ENCODE measurements at places on chromosomes 6 and 20.

DNA sequence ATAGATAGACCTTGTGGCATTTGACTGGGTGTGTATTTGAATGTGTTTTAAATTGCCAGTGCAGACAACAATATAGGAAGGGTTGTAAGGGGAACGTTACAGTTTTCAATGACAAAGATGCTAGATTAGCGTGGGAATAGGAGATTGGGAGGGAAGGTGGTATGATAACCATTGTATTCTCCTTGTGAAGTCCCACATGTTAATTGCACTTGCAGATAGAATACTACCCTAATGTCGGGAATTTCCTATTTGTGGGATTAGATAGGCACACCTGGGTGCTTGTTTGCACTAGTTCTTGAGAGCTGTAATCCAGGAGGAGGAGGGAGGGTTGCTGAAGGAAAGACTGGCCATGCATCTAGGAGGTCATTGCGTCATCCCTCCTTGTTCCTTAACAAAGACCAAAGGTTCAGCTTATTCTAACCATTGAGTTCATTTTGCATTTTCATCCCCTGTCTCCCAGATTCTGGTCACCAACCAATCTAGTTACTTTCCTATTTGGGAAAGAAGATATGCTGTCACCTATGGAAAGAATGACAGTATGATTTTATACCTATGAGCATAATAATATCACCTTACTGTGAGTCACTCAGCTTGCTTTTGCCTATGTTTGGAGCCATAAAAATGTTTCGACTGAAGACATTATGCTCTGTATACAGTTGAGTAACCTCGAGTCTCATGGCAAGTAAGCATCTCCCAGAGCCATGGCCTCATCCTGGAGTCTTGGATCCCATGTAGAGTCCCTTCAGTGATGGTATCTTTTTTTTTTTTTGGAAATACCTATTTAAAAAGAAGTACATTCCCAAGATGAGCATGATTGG lies 201.5 kb downstream of the DTNBP1 start:
- DNase-seq, result no peak

DNA sequence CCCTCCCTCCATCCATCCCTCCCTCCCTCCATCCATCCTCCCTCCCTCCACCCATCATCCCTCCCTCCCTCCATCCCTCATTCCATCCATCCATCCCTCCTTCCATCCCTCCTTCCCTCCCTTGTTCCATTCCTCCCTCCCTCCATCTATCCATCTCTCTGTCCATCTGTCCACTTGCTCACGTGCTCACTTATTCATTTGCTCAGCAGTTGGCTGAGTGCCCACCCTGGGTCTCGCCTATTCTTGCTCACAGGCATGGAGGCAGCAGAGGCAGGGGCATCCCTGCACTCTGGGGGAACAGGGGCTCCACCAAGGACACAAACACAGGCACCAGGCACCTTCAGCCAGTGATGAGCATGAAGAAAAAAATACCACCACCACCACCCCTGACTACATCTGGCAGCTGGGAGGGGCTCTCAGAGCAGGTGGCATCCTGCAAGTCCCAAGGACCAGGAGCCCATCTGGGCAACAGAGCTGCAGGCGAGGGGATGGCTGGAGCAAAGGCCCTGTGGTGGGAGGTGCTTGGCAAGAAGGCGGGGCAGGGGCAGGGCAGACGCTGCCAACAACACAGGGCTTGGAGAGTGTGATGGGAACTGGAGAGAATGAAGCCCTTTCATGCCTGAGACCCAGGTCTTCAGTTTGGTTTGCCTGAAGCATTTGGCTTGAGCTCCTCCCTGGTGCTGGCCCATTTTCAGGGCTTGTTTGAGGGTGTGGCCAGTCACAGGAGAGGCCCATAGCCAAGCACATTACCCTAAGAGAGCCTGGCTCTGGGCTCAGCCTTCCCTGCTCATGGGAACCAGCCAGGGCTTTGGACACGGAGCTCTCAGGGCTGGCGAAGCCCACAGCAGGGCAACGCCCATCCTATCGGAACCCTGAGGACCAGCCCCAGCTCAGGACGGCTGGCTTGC lies 40.2 kb upstream of the MRGBP start:
- no peak for DNase-seq

GRCh38 chr20:62517168-62517567 lies 41.4 kb upstream of the GATA5 start:
- no peak for DNase-seq

- no peak for DNase-seq
Measured at GRCh38 chr6:85537055-85537494, 56.6 kb downstream of the SNX14 start.

DNA sequence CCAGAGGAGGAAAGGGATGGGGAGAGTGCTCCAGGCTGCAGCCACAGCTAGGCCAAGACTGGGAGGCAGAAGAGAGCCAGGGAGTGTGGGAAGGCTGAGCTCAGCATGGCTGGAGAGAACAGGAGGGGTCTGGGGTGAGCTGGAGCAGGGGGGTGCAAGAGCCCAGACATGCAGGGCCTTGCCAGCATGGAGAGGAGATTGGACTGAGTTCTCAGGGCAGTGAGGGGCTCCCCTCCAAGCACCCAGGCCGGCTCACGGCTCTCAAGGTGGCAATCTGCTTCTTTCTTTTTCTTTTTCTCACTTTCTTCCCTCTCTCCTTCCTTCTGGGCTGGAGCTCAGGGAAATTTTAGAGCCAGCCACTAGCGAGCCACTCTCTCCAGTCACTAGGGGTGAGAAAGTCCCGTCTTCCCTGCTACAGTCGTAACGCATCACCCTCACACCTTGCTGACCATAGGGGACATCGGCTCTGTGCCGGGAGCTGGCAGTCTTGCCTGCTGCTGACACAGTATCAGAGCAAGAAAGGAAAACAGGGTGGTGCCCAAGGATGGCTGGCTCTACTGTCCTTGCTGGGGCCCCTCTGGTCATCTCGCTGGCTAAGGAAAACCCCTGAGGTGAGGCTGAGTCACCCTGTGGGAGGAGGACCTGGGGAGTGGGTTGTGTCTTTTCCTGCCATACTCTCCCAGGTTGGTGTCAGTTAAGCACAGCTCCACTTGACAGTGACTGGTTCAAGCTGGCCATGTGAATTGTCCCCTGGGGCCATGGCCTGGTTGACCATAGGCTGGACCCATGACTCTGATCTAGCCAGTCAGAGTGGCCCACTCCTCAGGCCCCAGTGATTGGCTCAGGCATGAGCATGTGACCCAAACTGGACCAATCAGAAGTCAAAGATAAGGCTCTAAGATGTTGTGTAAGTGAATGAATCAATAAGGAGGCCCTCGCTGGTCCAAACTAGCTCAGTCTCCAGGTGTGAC lies 135.1 kb upstream of the PMEPA1 start:
- DNase-seq, result no peak

- DNase-seq, result no peak
Measured at GRCh38 chr6:147322299-147323162, 118.3 kb downstream of the STXBP5 start.

DNA sequence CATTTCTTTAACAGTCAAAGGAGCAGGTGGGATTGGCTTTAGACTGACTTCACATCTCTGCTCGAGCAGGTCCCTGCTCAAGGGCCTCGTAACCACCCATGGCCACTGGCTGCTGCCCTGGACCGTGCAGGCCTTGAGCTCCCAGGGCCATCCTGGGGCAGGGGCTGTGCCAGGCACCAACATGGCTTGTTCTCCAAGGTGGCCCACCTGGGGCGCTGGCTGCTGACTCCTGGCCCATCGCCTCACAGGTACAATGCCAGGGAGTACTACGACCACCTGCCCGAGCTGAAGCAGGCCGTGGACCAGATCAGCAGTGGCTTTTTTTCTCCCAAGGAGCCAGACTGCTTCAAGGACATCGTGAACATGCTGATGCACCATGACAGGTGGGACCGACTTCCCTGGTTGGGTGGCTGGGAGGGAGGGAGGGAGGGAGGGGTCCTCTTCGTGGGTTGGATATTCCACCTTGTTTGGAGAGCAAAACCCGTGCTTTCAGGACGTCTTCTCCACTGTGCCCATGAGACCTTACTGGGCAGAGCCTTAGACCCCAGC lies 46.1 kb downstream of the PYGB start:
- no peak for DNase-seq

DNA sequence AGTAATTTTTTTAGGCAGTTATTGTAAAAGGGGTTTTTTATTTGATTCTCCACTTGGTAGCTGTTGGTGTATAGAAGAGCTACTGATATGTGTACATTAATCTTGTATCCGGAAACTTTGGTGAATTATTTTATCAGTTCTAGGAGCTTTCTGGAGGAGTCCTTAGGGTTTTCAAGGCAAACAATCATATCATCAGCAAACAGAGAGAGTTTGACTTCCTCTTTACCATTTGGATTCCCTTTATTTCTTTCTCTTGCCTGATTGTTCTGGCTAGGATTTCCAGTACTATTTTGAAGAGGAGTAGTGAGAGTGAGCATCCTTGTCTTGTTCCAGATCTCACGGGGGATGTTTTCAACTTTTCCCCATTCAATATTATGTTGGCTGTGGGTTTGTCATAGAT lies 28.0 kb upstream of the TNFAIP3 start:
- DNase-seq, result no peak

- no peak for DNase-seq
Measured at GRCh38 chr6:89082486-89082891, 1.9 kb downstream of the PNRC1 start.

DNA sequence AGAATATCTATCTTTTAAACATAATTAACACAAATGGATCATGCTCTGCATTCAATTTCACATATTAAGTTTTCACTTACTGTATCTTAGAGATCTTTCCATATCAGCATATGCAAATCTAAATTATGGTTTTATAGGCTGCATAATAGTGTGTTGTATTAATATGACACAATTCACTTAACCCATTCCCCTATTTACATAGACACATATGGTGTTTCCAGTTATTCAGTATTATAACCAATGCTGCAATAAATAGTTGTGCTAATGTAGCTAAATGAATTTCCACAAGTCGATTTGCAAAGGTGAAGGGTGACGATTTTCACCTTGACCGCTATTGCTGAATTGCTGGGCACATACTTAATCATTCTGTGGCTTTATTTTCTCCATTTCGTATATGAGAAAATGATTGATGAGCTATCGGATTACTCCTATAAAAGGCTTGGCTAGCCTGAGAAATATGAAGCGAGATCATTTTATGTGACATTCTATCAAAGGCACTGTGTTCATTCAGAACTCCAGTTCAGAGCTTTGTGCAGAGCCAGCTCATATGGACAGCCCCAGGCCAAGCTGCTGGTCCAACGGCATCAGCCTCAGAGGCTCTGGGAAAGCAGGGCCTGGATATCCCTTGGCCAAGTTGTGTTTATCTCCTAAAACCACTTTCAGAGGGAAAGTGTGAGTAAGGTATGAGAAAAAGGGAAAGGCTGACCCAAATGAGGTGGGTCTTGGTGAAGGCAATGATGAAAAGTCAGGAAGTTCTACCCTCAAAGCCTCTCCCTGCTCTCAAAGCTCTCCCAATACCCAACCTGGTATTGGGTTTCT lies 50.8 kb downstream of the GFOD1 start:
- no peak for DNase-seq

DNA sequence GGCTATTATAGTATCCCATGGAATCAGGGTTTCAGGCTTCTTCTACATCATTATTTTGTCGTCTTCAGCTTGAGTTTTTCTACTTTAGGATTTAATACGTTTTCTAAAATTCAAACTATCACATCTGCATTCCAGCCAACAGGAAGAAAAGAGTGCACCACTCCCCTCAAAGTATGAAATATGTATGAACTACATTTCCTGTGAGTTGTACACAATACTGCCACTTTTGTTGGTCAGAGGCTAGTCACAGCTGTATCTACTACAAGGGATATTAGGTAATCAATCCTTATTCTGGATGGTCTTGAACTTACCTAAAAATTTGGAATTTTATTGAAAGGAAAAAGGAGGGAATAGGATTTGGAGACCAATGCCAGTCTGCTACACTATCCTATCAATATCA lies 235.6 kb upstream of the TBX18 start:
- DNase-seq, result no peak

DNA sequence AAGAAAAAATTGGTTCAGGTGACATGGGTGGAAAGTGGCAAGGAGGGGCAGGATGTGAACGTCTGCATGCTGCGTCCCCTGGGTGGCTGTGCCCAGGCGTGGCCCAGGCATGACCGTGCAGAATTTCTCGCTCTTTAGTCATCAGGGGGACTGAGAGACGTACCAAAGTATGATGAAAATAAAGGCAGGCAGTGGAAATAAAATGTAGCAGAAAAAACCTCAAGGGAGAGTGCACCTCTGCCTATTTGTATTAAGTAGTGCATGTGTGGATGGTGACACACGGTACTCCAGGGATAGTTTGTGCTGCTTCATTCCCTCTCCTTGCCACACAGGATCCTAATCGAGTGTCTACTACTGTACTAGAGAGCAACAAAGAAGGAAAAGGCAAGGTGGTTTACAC lies 81.1 kb downstream of the ATP9A start:
- DNase-seq, result no peak

DNA sequence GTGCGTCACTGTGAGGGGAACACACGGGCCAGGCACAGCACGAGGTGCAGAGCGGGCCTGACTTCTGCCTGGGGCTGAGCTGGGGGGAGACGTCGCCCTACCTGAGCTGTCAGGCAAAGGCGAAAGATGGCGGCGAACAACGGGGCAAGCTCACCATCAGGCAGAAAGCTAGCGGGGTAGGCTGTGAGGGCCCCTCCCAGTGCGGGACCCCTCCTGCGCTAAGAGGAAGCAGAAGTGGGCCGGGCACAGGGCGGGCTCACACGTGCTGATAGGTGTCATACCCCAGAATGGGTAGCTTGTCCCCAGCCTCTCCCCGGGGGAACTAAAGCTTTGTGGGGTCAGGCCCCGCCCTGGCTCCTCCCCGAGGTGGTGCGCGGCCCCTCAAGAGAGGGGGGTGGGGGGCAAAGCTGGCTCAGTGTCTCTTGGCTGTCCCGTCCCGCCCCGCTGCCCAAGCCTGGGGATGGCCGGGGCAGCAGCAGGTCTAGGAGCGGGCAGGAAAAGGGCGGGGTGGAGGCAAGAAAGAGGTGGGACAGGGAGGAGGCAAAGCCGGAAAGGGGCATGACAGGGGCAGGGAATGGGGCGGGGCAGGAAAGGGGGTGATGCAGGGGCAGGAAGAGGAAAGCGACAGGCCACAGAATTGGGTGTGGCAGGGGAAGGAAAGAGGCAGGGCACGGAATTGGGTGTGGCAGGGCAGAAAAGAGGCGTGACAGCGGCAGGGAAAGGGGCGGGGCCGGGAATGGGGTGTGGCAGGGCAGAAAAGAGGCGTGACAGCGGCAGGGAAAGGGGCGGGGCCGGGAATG lies 14.7 kb downstream of the UCKL1 start:
- peak; percentile 44 for DNase-seq

DNA sequence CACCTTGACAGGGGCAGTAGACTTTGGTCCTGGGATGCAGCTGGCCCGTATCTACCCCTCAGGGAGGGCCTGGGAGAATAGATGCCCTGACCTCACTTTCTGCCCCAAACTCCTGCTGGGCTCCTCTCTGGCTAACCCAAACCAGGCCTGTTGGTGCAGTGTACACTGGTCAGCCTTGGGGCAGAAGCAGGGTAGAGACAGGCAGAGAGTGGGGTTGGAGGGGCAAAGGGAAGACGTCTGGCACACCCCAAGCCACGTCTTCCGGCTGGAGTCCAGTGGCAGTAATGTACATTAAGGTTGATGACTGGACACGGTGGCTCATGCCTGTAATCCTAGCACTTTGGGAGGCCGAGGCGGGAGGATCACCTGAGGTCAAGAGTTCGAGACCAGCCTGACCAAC lies 9.3 kb downstream of the DDR1 start:
- DNase-seq, result no peak

GRCh38 chr20:13220904-13221297 lies at the start of gene ISM1:
TSS of gene ISM1 (plus strand) at chr20:13221274. CDS start at chr20:13221777, 503 bp downstream.
- DNase-seq, result no peak

- no peak for DNase-seq
Measured at GRCh38 chr6:118080547-118080946, 173.5 kb downstream of the SLC35F1 start.

GRCh38 chr6:164750128-164750527 lies 559.3 kb downstream of the C6orf118 start:
- no peak for DNase-seq

- no peak for DNase-seq
Measured at GRCh38 chr20:44862286-44862685, 23.2 kb upstream of the YWHAB start.

Data from activated T-helper 1 cell treated with anti-CD3 and anti-CD28 coated beads, Interleukin-2, amount 50 U/mL, for 16 hours (primary cell).